ENCODE measurements at places on chromosomes 5 and 9.

GRCh38 chr9:126049896-126050604 lies 276.6 kb upstream of the MVB12B start:
- no peak for DNase-seq

DNA sequence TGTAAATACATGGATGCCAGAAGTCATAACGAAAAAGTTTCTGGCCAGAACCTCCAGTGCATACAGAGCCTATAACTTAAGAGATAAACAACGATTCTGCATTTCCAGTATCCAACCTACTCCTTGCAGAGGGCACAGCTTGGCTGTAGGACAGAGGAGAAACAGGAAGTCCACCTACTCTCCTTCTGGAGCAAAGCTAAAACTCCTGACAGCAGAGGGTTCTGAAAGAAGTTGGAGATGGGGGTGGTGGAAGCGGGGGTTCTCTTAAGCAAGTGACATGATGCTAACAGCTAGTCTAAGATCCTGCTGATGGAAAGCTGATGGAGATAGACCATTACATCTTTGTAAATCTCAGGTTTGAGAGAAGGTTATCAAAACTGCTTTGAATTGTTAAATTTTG lies 35.5 kb upstream of the CTNNAL1 start:
- no peak for DNase-seq

DNA sequence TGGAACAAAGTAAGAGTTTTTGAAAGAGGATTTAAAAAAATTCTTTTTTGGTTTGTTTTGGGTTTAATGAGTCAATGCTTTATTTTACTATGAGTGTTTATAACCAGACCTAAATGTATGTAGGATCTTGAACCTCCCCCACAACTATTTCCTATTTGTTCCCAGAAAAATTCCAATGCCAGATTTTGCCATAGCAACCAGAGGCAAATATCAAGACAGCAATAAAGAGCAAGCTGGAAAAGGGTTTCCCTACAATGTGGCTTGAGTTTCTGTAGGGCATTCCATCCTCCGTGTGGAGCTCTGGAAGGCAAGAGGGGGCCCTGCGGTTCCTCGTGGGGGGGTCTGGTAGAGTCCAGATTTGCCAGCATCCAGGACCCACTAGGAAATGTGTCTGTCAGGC lies 27.8 kb upstream of the GDNF start:
- DNase-seq = no peak

DNA sequence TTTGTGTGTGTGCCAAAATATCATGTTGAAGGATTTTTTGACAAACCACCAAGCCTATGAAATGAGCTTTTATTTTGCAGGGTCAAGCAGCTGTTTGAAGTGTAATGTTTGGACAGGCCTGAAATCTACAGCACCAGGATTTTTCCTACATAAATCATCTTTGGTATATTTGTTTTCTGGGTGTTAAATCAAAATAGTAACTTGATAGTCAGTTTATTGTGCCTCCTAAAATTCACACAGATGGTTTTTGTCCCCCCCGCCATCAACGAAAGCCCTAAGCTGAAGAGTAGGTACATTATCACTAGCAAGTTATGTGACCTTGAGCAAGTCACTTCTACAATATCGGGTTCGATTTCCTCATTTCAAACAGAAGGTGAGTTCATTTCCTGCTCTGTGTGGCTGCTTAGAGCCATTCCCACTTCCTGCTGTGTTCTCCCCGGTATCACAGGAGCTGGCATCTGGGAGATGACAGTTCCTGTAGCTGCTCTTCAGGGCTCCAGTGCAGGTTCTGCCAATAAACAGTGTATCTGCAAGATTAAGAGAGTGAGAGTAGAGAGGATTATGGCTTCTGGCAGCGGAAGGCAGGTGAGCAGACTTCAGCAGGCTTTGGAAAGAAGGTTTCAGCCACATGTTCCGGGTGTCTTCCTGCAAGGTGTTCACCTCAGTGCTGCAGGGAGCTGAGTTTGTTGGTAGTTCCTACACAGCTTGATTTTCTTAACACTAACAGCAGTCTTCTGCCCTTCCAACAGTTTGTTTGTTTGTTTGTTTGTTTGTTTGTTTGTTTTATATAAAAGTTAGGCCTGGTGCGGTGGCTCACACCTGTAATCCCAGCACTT lies 48.4 kb upstream of the GNE start:
- peak; percentile 14 for DNase-seq

GRCh38 chr5:67983251-67984110 lies 232.1 kb upstream of the PIK3R1 start:
- DNase-seq = no peak

DNA sequence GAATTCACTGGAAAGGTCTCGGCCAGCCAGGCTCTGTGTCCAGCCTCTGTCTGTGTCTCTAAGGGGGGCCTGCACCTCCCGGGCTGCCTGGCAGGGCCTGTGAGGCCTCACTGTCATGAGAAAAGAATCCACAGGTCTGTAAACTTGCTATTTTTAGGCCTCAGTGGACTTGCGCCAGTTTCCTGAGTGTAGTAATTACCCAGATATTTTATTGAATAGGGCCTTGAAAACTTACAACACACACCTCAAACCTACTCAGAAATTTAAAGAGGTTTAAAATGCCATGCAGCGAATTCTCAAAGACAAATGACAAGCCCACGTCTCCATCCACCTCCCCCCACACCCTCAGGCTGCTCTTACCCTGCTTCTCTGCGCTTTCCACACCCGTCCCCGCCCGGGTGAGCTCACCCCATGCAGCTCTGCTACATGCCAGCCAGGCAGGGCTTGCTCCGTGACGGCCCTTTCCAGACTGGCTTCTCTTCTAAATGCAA lies 8.8 kb upstream of the TENT4A start:
- no peak for DNase-seq

- DNase-seq = no peak
Observed at GRCh38 chr9:16312962-16313546, 557.4 kb downstream of the BNC2 start.

DNA sequence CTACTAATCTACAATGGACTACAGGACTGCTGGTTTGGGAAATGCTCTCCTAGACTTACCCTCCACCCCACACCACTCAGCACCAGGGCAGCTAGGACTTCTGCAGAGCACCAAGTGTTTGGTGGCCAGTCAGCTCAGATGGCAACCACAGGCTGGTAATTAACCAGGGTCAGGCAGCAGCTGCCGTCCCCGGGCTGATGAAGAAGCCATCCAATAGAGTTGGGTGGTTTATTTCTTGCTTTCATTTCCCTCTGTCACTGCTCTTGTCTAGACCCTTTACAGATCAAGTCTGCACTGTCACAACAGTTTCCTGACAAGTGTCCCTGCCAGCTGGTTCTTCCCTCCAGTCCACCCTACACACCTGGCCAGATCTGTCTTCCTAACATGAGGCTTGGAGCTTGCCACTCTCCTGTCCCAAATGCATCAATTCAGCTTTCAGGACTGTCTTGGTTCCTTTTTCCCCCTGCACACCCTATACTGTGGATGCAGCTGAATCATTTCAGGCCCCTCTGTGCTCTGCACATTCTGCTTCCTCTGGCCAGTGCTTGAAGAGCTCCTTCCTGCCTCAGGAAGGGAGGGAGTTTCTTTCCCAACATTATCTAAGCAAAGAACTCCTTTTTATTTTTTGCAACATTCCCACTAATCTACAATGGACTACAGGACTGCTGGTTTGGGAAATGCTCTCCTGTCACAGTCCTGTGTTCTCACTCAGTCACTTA lies 30.2 kb upstream of the HSPA9 start:
- DNase-seq = no peak

- DNase-seq = no peak
Observed at GRCh38 chr9:123216251-123216797, 52.1 kb downstream of the STRBP start.

- DNase-seq = peak; percentile 0
Observed at GRCh38 chr5:155616779-155617392, 603.3 kb downstream of the KIF4B start.

DNA sequence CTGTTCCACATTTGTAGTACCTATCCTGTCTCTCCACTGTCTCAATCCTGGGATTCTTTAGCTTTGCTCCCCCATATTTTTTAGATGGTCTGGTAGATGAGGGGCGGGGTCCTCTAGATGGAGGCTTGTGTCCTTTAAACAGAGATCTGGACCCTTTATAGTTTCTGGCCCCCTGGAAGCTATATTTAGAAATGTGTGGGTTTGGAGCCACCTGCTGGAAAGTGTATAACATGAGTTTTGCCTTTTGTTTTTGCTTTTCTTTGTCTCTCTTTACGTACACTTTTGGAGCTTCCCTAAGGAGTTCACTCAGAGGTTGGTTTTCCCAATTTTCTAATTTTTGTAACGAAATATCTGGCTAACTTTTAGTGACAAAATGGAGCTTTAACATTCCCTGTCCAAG lies 110.7 kb downstream of the CFAP95 start:
- peak; percentile 19 for DNase-seq

DNA sequence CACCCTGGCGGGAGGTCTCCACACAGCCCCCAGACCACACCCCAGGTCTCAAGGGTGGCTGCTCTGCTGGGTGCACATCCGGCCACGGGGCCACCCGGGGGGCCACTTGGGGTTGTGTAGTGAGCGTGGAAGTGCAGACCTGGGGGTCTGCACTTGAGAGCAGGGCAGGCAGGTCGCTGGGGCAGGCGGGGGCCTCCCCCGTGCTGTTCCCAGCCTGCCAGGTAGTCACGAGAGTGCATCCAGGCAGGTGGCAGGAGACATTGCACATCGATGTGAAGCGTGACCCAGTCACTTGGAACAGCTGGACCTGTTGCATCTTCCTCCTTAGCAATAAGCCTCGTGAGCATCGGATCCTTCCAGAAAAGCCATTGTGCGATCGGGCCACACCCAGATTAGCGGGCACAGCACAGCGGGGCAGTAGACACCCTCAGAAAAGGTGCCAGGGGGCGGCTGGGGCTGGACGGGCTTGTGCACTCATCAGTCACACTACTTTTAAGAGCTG lies 4.8 kb upstream of the ENTPD8 start:
- peak; percentile 71 for DNase-seq

- DNase-seq = no peak
Observed at GRCh38 chr5:9348401-9348996, 197.4 kb downstream of the SEMA5A start.

DNA sequence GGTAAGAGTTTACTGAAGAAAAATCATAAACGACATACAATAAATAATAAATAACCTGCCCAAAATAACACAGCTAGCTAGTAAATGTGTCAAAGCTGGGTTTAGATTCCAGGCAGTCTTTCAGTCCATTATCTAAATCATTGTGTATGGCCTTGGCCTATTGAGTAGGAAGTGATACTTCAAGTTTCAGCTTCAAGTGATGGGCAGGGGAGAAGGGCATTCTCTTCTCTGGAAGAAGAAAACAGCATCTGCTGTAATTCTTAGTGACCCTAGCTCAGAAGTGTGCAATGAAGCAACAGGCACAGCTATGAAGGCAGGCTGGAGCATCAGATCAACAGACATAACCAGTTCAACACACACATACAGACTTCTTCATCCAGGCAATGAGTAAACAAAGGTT lies 42.5 kb downstream of the FNIP1 start:
- DNase-seq = no peak

DNA sequence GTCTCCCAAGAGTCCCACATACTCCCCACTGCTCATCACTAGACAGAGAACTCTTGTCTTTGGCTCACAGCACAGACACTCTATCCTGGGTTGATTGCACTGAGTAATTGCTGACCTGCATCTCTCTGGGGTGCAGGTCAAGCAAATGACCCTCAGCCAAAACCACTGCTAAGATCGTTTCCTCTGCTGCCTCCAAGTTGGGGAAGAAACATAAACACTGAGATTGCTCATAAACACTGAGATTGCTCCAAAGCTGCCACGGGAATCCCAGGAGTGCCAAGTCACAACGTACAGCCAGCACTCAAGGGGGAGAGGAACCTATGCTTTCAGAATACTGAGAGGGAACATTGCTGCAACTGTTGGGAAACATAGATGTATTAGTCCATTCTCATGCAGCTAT lies 1402.1 kb upstream of the ACO1 start:
- DNase-seq = no peak

- no peak for DNase-seq
Observed at GRCh38 chr5:72855821-72856220, 39.4 kb downstream of the TNPO1 start.

GRCh38 chr5:132445640-132445923 lies 45.0 kb downstream of the IRF1 start:
- DNase-seq = no peak

DNA sequence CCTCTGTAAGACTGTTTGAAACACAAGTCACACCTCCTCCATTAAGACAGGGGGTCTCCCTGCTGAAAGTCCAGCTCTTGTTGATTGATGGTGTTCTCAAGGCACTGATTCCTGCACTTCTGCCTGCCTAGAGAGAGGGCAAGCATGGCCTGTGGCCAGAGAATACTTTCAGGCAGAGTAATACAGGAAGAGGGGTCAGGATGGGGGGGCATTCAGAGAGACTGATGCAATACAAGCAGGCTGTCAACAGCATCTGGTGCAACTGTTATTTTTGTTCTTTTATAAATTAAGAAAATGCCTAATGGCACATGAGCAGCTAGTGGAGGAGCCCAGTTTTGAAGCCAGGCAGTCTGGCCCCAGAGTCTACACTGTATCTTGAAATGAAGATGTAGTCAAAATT lies 302.2 kb downstream of the DIRAS2 start:
- peak; percentile 39 for DNase-seq

Measured in NCI-H2171 treated with DMSO at 0.1 percent for 48 hours (cell line).